ENCODE measurements at places on chromosomes 12 and 14. TPM values are rescaled to one million over a fixed set of nuclear protein-coding genes. Genes with fewer than 3 reads are reported as not detected.

Gene RNF212B
- not detected for polyA plus RNA-seq

Gene PTPRQ
- 0.07 TPM for polyA plus RNA-seq

GRCh38 chr12:19539836-19540235 lies 100.5 kb downstream of the AEBP2 start:
- no peak for DNase-seq

Gene CLEC4E
- 0.72 TPM for polyA plus RNA-seq

Gene LRRC23
- polyA plus RNA-seq, result 14.8 TPM

GRCh38 chr12:67827820-67828383 lies 161.3 kb upstream of the IFNG-AS1 start:
- DNase-seq, result peak; percentile 29

- no peak for DNase-seq
These were observed 1092.1 kb upstream of the TMEM132C start for GRCh38 chr12:127174881-127175280.
